Left renal cortex interstitium (tissue), 4 donors: ENCODE measurements at places on chromosomes 5 and 9. TPM values are rescaled to one million over a fixed set of nuclear protein-coding genes. Genes with fewer than 3 reads are reported as not detected.

DNA sequence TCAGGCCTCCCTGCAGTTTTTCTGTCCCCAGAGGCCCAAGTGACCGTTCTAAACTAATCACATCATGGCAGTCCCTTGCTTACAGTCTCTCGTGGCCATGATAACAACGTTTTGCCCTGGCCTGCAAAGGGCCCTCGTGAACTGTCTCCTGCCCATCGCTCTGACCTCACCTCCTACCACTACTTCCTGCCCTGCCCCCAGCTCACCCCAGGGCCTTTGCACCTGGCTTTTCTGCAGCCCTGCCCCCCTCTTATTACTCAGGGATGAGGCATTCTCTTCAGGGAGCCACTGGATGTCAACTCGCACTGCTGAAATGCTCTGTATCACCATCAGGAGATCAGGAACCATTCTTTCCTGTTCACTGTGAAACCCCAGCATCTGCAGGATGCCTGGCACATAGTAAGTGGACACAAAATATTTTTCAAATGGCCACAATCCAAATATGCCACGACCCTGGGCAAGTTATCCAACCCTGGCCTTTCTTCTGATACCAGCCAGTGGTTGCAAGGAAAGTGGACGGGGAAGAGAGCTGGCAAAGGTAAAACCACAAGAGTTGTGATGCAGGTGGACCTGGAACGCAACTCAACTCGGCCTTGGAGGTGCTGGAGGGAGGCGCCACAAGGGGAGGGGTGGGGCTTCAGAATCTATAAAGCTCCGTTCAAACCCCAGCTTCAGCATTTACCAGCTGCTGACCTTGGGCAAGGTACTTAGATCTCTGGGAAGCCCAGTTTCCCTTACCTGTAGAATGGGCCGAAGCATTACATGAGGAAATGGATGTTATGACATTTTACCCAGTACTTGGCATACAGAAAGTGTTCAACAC lies 1.7 kb downstream of the SNCB start:
- DNase-seq, result no peak

C9 gene
- polyA plus RNA-seq, result 0.26 TPM

BTNL3 gene
- 0.31 TPM for polyA plus RNA-seq

DNA sequence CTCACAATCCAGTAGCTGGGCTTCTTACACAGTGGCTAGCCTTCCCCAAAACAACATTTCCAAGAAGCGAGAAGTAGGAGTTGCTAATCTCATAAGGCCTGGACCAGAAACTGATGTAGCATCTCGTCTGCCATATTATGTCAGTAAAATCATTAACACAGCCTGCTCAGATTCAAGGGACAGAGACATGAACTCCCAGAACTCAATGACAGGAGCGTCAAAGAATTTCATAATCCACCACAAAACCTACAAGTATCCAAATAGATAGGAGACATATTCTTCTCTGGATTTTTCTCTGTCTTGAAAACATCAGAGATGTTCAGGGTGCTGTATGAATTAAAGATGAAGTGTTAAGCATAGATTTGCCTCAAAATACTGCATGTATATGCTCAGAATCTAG lies 457.6 kb upstream of the ACTBL2 start:
- no peak for DNase-seq

ZNF608 gene
- polyA plus RNA-seq, result 69.2 TPM

GRCh38 chr9:132894862-132895835 lies 16.5 kb downstream of the SPACA9 start:
- DNase-seq, result no peak

SLC6A3 gene
- 0.58 TPM for polyA plus RNA-seq
